ELR (cell line): ENCODE measurements at places on chromosomes 12 and 14.

DNA sequence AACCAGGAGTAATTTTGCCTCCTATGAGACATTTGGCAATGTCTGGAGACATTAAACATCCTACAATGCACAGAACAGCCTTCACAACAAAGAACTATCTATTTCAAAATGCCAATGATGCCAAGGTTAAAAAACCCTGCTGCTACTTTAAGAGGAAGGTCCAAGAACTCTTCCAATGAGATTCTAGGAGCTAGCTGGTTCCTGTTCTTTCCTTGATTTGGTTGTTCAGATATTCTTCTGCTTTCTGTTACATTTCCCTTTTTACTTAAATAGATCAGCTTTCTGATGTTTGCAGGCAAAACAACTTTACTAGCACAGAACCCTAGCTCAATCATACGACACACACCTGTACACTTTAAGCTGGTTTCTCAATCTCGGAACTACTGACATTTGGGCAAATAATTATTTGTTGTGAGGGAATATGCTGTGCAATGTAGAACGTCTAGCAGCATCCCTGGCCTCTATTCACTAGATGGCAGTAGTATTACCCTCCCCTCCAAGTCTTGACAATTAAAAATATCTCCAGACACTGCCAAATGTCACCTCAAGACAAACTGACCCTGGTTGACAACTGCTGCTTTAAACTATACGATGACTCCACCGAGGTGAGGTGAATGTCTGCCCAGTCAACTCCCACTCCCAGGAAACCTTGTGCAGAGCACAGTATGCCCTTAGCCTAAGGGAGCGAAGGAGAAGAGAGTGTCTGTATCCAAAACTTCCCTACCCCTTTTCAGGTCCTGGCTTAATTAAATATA, 4.4 kb downstream of the BLTP3B start:
- peak; percentile 46 for DNase-seq

GRCh38 chr12:91616416-91616815, 433.8 kb upstream of the DCN start:
- no peak for DNase-seq

DNA sequence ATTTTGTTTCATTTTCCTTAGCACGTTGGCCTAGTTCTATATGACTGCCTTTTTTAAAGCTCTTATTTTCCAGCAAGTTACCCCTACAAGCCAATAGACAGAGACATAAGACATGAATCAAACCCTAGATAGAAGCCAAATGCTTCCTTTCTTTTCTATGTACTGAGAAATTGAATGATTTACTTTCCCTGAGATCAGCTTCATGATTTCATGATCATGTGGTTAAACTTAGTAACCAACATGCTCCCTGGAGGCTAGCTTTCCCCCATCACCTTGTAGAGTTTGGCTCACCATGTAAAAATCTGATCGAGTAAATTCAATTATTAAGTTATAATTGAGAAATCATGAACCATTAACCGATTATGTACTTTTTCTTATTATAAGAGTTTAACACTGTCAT, 148.1 kb upstream of the LRIG3 start:
- DNase-seq: no peak

- DNase-seq: peak; percentile 37
Observed at GRCh38 chr12:121467638-121468498, 68.0 kb downstream of the RNF34 start.

DNA sequence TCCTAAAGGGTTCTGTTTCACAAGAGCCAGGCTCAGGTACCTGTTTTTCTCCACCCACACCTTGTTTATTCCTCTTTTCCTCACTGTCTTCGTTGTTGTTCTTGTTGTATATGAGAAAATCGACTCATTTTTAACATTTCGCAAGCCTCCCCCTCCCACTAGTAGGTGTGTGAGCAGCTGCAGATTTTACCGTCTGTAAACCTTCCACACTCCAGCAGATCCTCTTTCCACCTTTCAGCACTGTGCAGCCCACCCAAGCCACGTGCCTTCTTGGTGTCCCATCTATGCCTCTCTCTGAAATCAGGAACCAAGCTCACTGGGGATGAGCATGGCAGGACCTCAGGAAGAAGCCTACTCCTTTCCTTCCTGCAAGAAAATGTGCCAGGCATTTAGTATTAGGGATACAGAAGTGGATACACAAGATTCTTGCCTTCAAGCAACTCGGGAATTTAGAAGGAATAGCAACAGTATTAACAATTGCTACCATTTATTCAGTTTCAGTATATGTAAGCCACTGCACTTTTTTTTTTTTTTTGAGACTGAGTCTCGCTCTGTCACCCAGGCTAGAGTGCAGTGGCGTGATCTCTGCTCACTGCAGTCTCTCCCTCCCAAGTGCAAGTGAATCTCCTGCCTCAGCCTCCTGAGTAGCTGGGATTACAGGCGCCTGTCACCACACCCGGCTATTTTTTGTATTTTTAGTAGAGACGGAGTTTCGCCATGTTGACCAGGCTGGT, 113.6 kb downstream of the CHST11 start:
- DNase-seq: no peak

- DNase-seq: peak; percentile 81
Observed at GRCh38 chr14:72513965-72514659, 379.8 kb downstream of the DPF3 start.

DNA sequence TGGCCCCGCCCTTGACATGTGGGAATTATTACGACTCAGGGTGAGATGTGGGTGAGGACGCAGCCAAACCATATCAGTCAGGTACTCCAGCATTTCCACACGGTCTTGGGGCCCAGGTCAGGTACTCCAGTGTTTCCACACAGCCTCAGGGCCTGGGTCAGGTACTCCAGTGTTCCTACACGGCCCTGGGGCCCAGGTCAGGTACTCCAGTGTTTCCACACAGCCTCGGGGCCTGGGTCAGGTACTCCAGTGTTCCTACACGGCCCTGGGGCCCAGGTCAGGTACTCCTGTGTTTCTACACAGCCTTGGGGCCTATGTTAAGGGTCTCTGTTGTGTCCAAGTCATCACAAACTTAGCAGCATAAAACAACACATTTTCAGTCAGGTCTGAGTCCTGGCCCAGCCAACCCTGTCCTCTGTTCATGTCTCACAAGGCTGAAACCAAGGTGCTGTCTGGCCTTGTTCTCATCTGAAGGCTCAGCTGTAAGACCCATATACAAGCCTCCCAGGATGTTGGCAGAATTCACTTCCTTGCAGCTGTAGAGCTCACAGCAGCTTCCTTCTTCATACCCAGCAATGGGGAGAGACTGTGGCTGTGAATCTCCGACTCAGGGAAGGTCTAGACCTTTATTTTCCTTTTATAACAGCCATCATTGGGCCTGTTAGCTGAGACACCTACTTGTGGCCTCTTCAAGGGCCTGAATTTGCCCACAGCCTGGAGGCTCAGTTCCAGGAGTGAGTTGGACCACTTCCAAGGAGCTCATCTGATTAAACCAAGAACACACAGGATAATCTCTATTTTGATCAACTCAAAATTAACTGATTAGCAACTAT, 107.6 kb upstream of the SFSWAP start:
- DNase-seq: no peak

GRCh38 chr14:35189422-35189821, 67.1 kb downstream of the PRORP start:
- no peak for DNase-seq

DNA sequence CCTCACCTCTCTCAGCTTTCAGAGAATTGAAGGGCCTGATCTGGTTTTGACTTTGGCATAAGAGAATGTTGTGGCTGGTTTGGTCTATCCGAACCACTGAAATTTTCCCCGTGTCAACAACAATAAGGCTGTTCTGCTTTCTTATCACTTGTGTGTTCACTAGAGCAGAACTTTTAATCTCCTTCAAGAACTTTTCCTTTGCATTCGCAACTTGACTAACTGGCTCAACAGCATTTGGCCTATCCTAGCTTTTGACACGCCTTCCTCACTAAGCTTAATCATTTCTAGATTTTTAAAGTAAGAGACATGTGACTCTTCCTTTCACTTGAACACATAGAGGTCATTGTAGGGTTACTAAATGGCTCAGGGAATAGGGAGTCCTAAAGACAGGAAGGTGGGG, 25.9 kb upstream of the EDDM3A start:
- DNase-seq: no peak

DNA sequence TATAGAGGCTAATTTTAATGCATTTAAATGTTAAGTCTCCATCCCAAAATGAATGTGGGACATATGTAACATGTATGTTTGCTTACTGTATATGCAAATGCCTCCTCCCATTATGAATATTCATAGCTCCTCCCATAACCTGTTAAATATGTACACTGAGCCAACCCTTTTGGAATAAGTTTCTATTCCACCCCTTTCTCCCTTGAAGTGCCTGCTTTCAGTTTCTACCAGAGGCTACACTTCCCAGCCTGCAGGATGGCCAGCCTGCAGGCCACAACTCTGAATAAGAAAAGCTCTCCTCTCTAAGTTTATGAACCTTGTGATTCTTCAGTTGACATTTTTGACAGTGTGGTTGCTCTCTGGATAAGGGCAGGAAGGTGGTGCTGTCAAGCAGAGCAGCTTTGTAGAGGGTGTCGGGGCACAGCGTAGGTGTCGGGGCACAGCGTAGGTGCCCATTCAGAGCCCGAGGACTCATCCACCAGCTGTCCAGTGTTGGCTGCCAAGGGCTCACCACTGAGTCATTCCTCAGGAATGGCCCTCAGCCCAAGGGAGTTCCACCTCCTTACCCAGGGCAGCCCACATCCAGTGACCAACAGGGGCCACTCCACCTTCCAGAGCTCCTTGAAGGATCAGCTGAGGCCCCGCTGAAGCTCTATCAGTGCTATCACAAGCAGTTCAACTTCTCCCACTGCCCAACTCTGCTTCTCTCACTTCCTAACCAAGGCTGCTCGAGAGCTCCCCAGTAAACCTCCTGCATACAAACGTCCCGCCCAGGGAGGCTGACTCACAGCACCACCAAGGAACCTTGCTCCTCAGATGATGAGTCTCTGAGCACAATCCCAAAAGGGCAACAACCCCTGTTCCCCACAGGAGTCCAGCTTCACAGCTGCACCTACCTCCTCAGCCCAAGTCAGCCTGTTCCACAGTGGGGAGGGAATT, 31.4 kb downstream of the VWF start:
- peak; percentile 93 for DNase-seq

GRCh38 chr14:42277840-42278239, 671.2 kb downstream of the LRFN5 start:
- DNase-seq: peak; percentile 1

- peak; percentile 54 for DNase-seq
Observed at GRCh38 chr12:59459966-59460660, 135.7 kb upstream of the SLC16A7 start.

GRCh38 chr14:96130391-96130790, 74.2 kb upstream of the BDKRB2 start:
- DNase-seq: no peak

DNA sequence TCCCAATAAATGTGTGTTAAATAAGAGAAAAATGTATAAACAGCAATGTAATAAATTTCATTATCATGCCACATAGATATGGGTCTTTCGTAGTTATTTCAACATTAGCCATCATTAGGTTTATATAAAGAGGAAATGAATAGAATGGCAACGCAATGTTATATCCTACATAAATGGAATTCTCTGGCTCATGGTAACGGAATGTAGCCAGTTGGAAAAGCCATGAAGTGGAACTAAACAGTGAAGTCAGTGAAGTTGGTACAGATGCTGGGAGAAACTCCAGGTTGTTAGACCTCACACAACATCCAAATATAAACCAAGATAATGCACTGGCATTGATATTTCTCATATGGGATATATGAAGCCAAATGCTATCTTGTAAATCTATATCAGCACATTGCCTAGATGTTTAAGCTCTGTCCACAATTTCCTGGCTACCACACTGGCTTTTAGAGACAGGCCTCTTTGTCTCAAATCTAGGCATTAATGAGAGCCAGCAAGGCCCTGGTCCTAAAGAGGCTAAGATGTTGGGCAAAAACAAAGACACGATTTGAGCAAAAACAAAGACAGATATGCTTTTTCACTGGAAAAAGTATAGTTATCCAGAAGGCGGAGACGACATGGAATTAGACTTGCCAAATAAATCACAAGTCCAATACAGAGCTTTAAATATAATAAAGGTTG, 861.0 kb downstream of the RPS29 start:
- DNase-seq: no peak

GRCh38 chr14:77872983-77873382, 73.1 kb downstream of the ADCK1 start:
- no peak for DNase-seq

DNA sequence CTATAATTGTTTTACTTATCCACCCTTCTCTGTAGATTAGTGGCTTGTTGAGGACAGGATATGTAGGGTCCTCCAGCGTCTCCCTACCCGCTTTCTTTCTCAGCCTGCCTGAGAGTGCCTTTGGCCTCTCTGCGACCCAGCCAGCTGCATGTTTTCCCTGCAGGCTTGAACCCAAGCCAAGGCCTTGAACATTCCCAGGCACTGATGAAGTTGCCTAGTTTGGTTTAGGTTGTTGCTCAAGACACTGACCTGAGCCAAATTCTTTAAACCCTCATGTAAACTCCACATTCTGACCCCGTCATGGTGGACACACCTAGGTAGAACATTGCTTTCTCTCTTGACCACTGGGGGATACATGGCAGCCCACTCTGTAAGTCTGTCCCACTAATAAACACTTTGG, 33.4 kb upstream of the TXNRD1 start:
- peak; percentile 50 for DNase-seq

GRCh38 chr12:24560192-24560775, 388.6 kb downstream of the BCAT1 start:
- no peak for DNase-seq

- DNase-seq: no peak
Observed at GRCh38 chr12:109295764-109296425, 13.2 kb downstream of the FOXN4 start.

DNA sequence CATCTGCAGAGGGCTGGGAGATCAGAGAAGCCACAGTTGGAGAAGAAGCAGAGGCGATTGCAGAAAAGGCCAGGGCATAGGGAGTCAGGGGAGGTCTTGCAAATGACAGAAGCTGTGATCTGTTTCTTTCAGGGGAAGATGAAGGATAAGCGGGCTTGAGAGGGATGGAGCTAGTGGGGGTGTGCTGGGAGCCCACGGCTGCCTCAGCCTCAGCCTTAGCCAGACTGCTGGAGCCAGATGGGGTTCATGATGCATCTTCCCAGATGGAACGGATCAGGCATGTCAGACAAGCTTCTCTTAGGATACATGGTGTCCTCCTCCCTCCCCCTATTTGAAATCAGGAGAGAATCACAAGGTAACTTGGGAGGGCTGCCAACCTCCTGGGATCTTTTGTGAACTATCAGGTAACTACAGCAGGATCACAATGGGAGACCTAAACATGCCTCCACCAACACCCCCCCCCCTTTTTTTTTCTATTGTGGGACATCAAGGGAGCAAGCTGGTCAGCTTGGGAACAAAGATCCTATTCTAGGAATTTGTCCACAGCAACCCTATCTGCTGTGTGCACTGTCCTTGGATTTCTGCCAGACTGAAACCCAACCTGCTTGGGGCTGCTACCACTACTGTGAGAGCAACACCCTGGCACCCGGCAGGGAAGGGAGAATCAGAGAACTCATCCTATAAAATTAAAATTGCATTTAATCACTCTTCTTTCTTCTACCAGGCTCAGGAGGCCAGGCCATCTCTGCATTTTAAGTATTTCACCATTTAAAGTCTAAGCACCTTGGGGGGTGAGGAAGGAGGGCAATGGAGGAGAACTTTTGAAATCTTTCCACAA, 10.7 kb upstream of the ATP2A2 start:
- peak; percentile 49 for DNase-seq
